ENCODE measurements at places on chromosomes 16 and 17.

DNA sequence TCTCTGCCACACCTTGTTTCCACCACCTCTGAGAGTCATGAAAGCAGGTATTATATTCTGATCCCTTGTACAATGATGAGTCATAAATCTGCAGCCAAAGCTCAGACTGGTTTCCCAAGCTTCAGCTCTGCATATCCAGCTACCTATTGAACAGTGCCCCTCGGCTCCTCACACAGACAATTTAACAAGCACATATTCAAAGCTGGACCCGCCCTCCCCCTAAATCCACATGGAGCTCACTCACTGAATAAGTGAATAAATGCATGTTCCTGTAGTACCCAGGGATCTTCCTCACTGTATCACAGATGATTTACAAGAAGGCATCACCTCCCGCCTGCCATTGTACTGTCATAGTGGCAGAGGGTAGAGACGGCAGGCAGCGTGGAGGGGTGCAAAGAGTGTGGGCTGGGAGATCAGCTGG is 516.4 kb downstream of the GRIN2A start:
- DNase-seq: no peak

DNA sequence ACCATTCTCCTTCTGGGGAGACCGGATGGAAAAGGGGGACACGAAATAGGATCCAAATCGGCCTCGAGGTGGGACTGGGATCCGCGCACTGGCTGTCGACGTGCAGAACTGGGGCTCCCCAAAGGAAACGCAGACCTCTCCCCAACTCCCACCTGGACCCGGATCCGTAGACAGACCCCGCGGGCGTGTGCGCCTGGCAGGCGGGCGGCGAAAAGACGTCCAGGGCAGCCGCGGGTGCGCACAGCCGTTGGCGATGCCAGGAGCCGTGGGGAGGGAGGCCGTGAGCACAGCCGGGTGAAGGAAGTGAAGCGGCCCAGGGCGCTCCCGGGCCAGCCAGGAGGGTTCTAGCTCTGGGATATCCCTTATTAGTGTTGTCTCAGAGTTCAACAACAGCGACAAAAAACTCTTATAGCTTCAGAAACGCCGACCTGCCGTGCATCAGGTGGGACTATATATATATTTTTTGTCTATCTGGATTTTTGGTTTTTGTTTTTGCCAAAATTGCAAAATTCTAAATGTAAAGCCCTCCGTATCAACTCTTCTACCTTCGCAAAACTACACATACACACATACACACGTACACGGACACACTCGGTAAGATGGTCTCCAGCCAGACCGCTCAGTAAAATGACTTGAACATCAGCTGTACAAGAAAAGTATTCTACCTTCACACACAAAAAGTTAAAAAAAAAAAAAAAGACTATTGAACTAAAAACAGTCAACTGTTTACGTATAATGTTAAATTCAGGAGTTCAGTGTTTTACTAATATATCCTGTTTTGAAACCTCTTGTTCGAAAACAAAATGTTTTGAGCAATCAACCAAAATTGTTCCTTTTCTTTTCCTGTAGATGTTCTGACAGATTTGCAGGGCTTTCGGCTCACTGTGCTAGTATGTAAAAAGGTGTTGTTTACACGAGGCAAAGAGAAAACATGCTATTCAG is 5.2 kb upstream of the AATF start:
- DNase-seq: no peak

- no peak for DNase-seq
Observed at GRCh38 chr16:66299349-66299748, 67.1 kb upstream of the CDH5 start.

- no peak for DNase-seq
Observed at GRCh38 chr17:16938496-16939207, 33.3 kb downstream of the TNFRSF13B start.

GRCh38 chr16:78331731-78332130 is 232.3 kb downstream of the WWOX start:
- no peak for DNase-seq

- no peak for DNase-seq
Observed at GRCh38 chr17:58503866-58504265, 10.6 kb downstream of the MTMR4 start.

DNA sequence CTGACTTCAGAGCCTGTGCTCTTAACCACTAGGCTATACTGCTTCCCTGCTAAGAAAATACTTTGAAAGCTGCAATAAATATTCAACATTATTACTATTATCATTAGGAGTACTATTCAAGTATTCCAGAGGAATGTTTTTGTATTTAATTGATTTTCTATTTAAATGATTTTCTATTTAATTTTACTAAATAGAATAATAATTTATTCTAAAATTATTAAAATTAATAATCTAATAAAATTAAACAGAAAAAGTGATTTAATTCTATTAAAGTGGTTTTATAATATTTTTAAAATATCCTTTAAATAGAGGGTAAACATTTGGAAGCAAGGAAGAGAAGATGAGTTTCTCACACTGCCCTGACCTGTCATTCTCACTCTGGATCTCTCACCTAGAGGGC is 173.8 kb downstream of the DNAH9 start:
- no peak for DNase-seq
